Activated T-helper 1 cell treated with Interleukin-2 at 50 U/mL for 16 hours (primary cell): ENCODE measurements at places on chromosomes 7 and 10.

- no peak for DNase-seq
These were observed 51.7 kb upstream of the ADAM12 start for GRCh38 chr10:126439942-126440341.

DNA sequence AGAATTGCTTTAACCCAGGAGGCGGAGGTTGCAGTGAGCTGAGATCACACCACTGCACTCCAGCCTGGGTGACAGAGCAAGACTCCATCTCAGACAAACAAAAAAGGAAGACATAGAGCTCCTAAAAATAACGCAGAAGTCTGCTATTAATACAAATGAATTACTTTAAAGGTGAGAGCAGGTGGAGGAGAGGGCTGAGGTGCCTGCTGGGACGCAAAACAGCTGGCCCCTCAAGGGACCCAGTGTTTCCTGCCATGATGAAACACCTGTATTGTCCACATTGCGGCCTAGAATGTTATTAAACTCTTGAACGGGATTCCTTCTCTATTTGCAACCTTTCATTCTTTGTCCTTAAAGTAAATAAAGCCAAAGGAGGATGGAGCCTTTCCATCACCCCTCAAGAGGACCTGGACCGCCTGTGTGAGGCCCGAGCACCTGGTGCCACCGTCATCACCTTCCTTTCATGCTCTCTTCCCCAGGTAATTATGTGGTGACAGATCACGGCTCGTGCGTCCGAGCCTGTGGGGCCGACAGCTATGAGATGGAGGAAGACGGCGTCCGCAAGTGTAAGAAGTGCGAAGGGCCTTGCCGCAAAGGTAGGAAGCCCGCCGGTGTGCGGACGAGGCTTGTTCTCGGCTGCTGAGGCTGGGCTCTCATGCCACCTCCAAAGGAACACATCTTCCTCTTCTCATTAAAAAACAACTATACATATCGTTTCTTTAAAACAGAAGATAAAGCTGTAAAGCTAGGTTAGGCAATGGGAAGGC is 136.7 kb downstream of the EGFR start:
- DNase-seq, result no peak

- DNase-seq, result no peak
These were observed 23.2 kb downstream of the ELN start for GRCh38 chr7:74051193-74051592.

DNA sequence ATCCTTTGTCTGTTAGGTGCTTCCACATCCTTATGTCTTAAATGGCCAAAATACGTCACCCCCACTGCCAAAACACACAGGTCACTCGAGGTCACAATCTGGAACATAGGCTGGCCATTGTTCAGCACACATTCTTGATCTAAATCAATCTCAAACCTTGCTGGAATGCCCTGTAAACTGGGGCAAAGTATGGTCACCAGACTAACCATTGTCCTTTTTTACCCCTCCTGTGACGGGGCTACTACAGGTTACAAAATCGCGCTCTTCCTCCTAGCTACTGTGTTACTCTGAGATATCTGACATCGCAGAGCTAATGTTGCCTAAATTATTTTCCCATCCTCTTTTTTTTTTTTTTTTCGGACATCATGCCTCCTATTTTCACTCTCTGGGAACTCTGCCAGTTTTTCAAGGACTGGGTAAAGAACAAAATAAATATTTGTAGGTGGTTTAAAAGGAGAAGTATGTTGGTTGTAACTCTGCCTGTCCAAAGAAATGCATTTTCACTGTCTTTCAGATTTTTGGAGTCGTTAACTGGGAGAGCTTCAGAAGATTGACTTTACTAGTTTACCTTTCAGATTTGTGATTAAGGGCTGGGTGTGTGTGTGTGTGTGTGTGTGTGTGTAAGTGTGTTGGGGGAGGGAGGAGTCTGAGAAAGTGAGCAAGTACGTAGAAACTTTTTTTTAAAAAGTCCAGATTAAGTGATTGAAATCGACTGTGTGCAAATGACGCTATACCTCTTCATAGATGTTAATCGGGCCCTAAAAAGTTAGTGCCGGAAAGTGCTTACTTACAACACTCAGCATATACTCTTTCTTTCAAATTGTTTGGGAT is 942 bp upstream of the KIAA1217 start:
- no peak for DNase-seq

GRCh38 chr7:106681815-106682495 is 21.0 kb upstream of the CCDC71L start:
- no peak for DNase-seq

DNA sequence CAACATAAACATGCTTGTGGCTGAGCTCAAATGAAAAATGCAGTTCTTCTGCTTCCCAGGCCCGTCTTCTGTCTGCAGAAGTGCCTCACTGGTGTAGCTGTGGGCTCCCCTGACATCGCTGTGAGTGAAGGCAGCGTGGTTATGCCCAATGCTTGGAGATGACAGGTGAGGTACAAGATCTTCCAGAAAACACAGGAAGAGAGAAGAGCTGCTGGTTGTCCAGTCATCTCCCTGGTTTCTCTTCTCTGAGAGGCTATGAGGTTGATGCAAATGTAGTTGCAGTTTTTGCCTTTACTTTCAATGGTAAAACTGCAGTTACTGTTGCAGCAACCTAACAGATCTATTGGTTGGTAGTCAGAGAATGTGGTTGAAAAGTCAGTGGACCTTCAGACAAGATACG is 223.6 kb downstream of the GATA3 start:
- no peak for DNase-seq

DNA sequence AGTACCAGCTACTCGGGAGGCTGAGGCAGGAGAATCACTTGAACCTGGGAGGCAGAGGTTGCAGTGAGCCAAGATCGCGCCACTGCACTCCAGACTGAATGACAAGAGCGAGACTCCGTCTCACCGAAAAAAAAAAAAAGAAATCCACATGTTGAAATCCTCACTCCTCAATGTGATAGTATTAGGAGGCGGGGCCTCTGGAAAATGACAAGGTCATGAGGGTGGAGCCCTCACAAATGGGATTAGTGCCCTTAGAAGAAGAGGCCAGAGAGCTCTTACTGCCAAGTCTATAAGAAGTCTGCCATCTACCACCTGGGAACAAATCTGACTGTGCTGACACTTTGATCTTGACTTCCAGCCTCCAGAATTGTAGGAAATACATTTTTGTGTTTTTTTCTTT is 10.6 kb downstream of the MMD2 start:
- DNase-seq, result no peak

- DNase-seq, result no peak
These were observed 131.0 kb upstream of the EEPD1 start for GRCh38 chr7:36021917-36022550.

DNA sequence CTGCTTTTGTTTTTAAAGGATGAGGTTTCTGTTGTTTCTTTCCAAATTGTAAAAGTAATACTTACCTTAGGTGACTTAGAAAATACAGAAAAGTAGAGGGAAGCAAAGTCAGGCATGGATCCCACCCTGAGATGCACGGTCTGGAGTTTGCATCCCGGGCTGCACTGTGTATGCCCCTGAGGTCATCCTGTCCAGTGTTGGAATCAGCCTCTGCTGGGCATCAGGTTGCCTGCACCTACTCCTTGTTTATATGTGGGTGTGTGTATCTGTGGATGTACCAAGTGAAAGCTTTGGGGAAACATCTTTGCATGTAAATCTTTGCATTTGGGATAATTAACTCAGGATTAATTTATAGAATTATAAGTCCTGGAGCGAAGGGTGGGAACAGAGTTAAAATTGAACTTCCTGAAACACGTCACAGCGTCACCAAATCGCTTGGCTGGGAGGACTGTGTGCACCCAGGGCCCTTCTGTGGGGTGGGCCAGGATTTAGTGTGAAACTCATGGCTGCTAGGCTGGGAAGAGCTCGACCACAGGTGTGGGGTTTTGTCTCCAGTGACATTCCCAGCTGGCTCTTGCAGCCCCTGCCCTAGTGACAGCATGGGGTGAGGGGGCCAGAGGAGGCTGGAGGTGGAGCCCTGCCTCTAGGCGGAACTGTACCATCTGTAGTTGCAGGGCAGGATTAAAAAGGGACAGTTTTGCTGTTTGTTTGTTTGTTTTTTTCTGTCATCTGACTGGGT is 27.9 kb downstream of the GTF2IRD1 start:
- no peak for DNase-seq

DNA sequence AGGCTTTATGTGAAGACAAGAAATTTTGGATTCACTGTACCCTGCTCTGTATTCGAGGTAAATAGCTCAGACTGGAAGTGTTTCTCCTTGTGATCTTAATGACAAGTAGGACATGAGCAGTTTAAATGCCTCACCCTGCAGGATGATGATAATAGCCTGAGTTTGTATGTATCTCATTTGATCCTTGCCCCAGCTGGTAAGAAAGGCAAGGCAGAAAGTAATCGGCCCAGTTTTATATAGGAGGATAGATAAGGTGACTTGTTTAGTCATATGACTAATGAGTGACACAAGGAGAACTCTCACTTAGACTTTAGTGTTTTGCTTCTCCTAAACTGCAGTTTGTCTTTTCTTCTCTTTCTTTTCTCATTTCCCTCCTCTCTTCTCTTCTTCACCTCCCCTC is 372.6 kb downstream of the PHF14 start:
- DNase-seq, result no peak

GRCh38 chr10:124650263-124650662 is 93.9 kb downstream of the FAM53B start:
- DNase-seq, result no peak

- DNase-seq, result no peak
These were observed 1.3 kb downstream of the PTN start for GRCh38 chr7:137342265-137342664.

DNA sequence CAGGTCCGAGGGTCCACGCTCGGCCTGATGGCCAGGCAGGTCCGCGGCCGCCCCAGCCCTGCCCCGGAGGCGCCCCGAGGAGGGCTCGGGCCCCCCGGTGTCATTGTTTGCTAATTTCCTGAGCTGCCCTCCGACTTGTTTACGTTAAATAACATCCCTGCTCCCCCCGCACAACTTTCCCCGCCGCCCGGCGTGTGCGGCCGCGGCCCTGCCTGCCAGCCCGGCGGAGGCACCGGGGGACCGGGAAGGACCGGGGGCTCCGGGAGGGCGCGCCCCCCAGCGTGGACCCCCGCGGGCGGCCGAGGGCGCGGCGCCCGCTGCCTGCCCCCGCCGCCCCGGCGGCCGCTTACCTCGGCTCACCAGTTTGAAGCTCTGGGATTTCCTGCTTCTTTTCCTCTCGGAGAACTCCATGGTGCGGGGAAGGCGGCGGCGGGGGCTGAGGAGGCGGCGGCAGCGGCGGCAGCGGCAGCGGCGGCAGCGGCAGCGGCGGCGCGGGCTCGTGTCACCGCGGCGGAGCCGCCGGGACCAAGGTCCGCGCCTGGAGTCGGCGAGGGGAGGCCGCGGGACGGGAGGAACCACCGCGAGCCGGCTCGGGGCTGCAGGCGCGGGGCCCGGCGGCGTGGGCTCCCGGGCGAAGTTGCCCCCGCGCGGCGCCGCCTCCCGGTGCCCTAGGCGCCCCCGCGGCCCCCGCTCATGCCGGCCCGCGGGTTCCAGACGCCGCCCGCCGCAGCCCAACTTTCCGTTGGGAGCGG is 515 bp downstream of the BEND7 start:
- DNase-seq, result no peak

DNA sequence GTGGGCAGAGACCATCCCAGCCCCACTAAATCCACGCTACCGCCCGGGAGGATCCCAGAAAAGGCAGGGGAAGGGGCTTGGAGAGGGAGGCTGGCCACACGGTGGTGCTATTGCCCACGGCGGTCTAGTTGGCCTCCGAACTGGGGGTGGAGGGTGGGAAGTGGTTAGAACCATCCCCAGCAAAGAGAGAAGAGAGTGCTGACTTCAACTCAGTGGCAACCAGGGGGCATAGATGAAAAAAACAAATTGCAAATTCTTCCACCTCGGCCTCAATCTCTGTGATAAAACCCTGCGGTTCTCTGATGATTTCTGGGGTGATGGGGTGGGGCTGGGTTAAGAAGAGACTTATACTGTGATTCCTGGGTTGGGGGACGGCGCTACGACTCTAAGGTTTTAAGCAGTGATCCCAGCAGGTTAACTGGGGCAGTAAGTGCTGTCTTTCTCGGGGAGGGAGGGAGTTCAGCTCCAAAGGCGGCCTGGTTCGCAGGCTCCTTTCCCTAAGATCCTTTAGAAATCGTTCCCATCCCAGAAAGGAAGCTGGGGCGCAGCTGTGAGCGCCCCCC is 154.5 kb upstream of the LYZL2 start:
- peak; percentile 70 for DNase-seq

GRCh38 chr7:50221433-50221832 is 83.1 kb upstream of the IKZF1 start:
- DNase-seq, result no peak

DNA sequence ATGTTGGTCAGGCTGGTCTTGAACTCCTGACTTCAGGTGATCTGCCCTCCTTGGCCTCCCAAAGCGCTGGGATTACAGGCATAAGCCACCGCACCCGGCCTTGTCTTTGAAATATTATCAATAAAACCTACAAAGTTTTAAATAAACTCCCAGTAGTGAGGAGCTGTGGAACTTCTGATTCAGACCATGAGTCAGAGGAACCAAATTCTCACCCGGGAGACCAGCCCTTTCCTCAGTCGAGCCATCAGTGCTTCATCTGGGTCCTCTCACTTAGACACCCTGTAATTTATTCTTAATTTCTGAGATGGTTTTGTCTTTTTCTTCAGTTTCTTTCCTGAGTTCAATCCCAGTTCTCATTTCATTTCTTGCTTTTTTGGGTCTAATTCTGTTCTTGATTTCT is 68.6 kb downstream of the DYNC2I1 start:
- no peak for DNase-seq

DNA sequence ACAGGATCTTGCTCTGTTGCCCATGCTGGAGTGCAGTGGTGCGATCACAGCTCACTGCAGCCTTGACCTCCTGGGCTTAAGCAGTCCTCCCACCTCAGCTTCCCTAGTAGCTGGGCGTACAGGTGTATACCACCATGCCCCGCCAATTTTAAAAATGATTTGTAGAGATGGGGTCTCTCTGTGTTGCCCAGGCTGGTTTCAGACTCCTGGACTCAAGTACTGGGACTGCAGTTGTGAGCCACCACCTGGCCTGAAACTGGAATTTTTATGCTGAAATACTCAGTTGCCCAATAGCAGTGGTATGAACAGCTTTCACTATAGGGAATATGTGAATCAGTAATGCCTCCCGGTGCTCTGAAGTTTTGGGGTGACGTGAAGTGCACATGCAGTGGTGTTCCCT is 7.6 kb downstream of the ZRANB1 start:
- DNase-seq, result no peak

DNA sequence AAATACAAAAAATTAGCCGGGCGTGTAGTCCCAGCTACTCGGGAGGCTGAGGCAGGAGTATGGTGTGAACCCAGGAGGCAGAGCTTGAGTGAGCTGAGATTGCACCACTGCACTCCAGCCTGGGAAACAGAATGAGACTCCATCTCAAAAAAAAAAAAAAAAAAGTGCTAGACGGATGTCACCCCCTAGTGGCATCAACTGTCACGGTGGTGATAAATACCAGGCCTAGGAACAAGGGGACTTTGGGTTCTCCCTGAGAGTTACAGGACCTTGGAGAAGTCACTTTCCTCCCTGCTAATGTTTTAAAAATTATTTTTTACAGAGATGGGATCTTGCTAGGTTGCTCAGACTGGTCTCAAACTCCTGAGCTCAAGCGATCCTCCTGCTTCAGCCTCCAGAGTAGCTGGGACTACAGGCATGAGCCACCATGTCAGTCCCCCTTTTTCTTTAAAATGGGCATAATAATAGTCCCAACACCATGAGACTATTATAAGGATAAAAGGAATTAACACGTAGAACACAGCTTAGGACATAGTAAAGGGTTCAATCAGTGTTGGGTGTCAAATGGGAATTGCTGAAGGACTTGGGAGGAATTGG is 2.6 kb upstream of the TMEM130 start:
- DNase-seq, result no peak

GRCh38 chr7:157985636-157986035 is 602.0 kb downstream of the PTPRN2 start:
- no peak for DNase-seq
